Fibroblast of lung (primary cell): ENCODE measurements at places on chromosomes 2 and 18. TPM values are rescaled to one million over a fixed set of nuclear protein-coding genes. Genes with fewer than 3 reads are reported as not detected.

- H3K36me3 ChIP-seq: no peaks in the 10 kb centered on the region
- H3K27ac ChIP-seq: no peak overlapping the region
Measured at GRCh38 chr2:176960736-176961520, 251.7 kb upstream of the HNRNPA3 start.

Gene DCC
- not detected in 2 replicates for total RNA-seq

- no peaks in the 10 kb centered on the region for H3K4me1 ChIP-seq
- H3K27ac ChIP-seq: no peak overlapping the region
- DNase-seq: peak; percentile 28
- peaks cover 8% of the 10 kb centered on the region for H3K27me3 ChIP-seq
- H3K36me3 ChIP-seq: no peaks in the 10 kb centered on the region
- H3K4me3 ChIP-seq: no peak overlapping the region
Measured at GRCh38 chr2:64595397-64596176, 58.1 kb downstream of the SERTAD2 start.

DNA sequence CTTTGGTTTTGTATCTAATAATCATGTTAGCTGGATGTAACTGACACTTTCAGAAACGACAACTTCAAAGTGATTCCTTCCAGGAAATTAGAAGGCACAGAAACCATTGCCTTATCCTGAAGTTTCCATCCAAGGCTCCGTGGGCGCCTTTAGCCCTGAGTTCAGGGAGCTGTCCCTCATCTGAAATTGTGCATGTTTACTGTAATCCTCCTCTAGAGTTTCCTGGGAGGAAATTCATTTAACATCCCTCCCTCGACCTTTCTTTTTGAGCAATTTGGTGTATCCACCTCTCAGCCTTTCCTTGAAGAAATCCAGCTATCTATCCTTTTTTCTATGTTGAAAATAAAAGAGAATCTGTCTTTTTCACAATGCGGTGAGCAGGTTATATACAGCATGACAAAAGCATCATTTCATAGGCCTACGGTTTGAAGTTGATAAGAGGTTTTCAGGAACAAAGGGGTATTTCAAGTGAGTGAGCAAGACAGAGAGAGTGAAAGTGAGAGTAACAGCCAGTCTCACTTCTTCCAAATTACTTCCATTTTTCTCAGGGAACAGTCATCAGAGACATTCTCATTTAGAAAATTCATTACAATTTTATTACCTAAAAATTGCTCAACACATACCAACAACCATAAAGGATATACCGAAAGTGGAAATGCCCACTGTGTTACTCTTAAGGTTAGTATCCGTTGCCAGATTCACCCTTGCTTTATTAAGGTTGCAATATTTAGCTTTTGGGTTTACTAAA lies 167.3 kb downstream of the MREG start:
- no peaks in the 10 kb centered on the region for H3K27me3 ChIP-seq
- no peak for DNase-seq
- no peak overlapping the region for H3K27ac ChIP-seq
- H3K4me3 ChIP-seq: no peak overlapping the region
- no peaks in the 10 kb centered on the region for H3K36me3 ChIP-seq

DNA sequence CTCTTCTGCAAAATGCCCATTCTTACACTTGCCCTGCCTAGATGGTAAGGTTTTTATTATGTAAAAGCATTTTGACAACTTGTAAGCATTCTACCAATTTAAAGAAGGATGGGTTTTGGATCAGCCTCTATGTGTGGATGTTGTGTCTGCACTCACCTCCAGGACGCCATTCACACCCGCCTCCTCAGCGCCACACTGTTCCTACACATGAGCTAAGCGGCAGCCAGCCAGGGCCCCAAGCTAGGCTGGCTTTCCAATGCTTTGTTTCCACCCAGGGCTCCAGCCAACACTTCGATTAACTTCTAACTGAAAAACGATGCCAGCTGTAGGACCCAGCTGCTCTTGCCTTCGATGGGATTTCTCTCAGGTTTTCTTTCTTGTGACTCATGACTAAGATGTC lies 73.3 kb upstream of the FZD7 start:
- no peak for DNase-seq
- H3K4me1 ChIP-seq: no peaks in the 10 kb centered on the region
- H3K27ac ChIP-seq: no peak overlapping the region
- H3K27me3 ChIP-seq: peaks cover 12% of the 10 kb centered on the region

Gene CTAGE1
- total RNA-seq: under 0.01 TPM in 1 of 2 replicates, not detected in the other

Gene LIMS4
- total RNA-seq: 0.26 and 1.8 TPM in 2 replicates

- no peak overlapping the region for H3K27ac ChIP-seq
- no peaks in the 10 kb centered on the region for H3K36me3 ChIP-seq
- no peak overlapping the region for H3K4me3 ChIP-seq
- no peaks in the 10 kb centered on the region for H3K27me3 ChIP-seq
- DNase-seq: no peak
Measured at GRCh38 chr2:152034257-152034801, 64.5 kb downstream of the CACNB4 start.

Gene CRYGD
- total RNA-seq: not detected in 2 replicates

DNA sequence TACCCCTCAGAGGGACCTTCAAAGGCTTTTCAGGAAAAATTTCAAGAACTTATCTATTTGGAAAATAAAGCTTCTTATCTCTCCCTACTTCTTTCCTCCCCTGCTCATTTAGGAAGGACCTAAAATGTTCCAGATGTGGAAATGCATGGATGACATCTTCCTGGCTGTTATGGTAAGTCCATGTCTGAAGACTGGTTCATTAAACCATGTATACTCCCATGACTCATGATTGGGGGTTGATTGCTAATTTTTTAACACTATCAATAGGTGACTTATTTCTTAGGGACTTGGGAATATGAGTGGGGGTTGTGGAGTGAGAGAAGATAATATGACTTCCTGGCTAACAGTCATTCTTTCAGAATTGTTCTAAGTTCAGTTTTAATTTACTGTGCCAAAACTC lies 104.0 kb upstream of the PARD3B start:
- H3K4me3 ChIP-seq: no peak overlapping the region
- peak; percentile 16 for DNase-seq
- H3K36me3 ChIP-seq: no peaks in the 10 kb centered on the region
- no peak overlapping the region for H3K27ac ChIP-seq
- no peaks in the 10 kb centered on the region for H3K4me1 ChIP-seq

Gene IL1F10
- total RNA-seq: not detected in 2 replicates

- H3K27me3 ChIP-seq: no peaks in the 10 kb centered on the region
- peak overlapping the region; percentile 73 for H3K4me3 ChIP-seq
- DNase-seq: peak; percentile 23
- peaks cover 4% of the 10 kb centered on the region for H3K36me3 ChIP-seq
- peak overlapping the region; percentile 52 for H3K27ac ChIP-seq
- peaks cover 9% of the 10 kb centered on the region for H3K4me1 ChIP-seq
Measured at GRCh38 chr2:24919037-24919505, 966 bp downstream of the ADCY3 start.

Gene MEP1B
- under 0.01 TPM in 2 replicates for total RNA-seq

Gene HAAO
- total RNA-seq: 2.8 and 4.1 TPM in 2 replicates

Gene PFN4
- total RNA-seq: 0.66 and 1.5 TPM in 2 replicates

Gene IL36RN
- total RNA-seq: not detected in 2 replicates

GRCh38 chr18:6994056-6994770 lies 123.4 kb downstream of the LAMA1 start:
- no peaks in the 10 kb centered on the region for H3K4me1 ChIP-seq
- H3K27me3 ChIP-seq: no peaks in the 10 kb centered on the region
- H3K4me3 ChIP-seq: no peak overlapping the region
- H3K36me3 ChIP-seq: no peaks in the 10 kb centered on the region
- DNase-seq: no peak
- no peak overlapping the region for H3K27ac ChIP-seq

Gene CRYGC
- not detected in 2 replicates for total RNA-seq

DNA sequence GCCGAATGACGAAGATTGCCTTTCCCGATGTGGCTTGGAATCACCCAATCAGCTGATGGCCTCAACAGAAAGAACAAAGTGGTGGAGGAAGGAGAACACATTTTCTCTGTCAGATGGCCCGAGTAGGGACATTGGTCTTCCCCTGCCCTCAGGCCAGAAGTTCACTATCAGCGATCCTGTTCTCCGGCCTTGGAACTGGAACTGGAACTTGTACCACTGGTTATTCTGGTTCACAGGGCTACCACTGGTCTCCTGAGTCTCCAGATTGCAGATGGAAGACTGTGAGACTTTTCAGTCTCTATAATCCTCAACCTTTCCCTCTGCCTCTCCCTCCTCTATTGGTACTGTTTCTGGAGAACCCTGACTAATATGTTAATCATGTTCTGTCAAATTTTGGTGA lies 180.4 kb downstream of the ANKRD30B start:
- H3K27me3 ChIP-seq: no peaks in the 10 kb centered on the region
- no peak overlapping the region for H3K27ac ChIP-seq
- H3K36me3 ChIP-seq: no peaks in the 10 kb centered on the region

DNA sequence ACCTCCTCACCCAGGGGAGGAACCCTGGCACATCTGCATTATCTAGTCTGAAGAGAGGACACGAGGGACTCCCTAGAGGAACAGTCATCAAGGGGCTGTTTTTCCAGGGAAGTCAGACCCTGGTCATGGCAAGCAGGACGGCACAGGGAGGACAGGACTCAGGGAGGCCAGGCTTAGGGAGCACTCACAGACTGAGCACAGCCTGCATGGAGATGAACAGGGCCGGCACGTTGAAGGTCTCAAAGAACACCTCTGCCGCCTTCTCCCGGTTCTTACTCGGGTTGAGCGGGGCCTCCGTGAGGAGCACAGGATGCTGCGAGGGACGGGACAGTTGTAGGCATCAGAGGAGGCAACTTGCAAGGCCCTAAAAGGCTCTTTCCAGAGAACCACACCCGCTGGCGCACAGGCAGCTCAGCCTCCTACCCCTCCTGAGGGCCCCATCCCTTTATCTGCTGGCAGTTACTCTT lies 5.1 kb downstream of the ACTR1B start:
- H3K36me3 ChIP-seq: peaks cover 37% of the 10 kb centered on the region
- no peak overlapping the region for H3K27ac ChIP-seq
- H3K4me1 ChIP-seq: peaks cover 8% of the 10 kb centered on the region
- no peaks in the 10 kb centered on the region for H3K27me3 ChIP-seq
- no peak overlapping the region for H3K4me3 ChIP-seq
- no peak for DNase-seq

- H3K4me3 ChIP-seq: no peak overlapping the region
- H3K27me3 ChIP-seq: no peaks in the 10 kb centered on the region
- H3K4me1 ChIP-seq: no peaks in the 10 kb centered on the region
- no peaks in the 10 kb centered on the region for H3K36me3 ChIP-seq
Measured at GRCh38 chr2:238359403-238359802, 39.1 kb downstream of the TRAF3IP1 start.

- peak overlapping the region; percentile 43 for H3K27ac ChIP-seq
- H3K4me3 ChIP-seq: no peak overlapping the region
- no peaks in the 10 kb centered on the region for H3K36me3 ChIP-seq
- DNase-seq: peak; percentile 77
- no peaks in the 10 kb centered on the region for H3K27me3 ChIP-seq
Measured at GRCh38 chr2:174059178-174059883, 94.2 kb upstream of the SP3 start.

- no peak overlapping the region for H3K27ac ChIP-seq
- H3K27me3 ChIP-seq: no peaks in the 10 kb centered on the region
- no peak overlapping the region for H3K4me3 ChIP-seq
- peak; percentile 59 for DNase-seq
- no peaks in the 10 kb centered on the region for H3K4me1 ChIP-seq
Measured at GRCh38 chr18:56112013-56112749, 524.2 kb upstream of the TCF4 start.

GRCh38 chr2:127410871-127411652 lies 7.2 kb upstream of the PROC start:
- no peaks in the 10 kb centered on the region for H3K27me3 ChIP-seq
- peak; percentile 64 for DNase-seq
- no peaks in the 10 kb centered on the region for H3K36me3 ChIP-seq
- peaks cover 12% of the 10 kb centered on the region for H3K4me1 ChIP-seq

Gene AMMECR1L
- 13.1 and 16.8 TPM in 2 replicates for total RNA-seq

GRCh38 chr2:157336137-157337010 lies 10.8 kb upstream of the ERMN start:
- no peaks in the 10 kb centered on the region for H3K36me3 ChIP-seq
- no peak overlapping the region for H3K4me3 ChIP-seq
- H3K27me3 ChIP-seq: no peaks in the 10 kb centered on the region
- DNase-seq: peak; percentile 53
- H3K27ac ChIP-seq: no peak overlapping the region

DNA sequence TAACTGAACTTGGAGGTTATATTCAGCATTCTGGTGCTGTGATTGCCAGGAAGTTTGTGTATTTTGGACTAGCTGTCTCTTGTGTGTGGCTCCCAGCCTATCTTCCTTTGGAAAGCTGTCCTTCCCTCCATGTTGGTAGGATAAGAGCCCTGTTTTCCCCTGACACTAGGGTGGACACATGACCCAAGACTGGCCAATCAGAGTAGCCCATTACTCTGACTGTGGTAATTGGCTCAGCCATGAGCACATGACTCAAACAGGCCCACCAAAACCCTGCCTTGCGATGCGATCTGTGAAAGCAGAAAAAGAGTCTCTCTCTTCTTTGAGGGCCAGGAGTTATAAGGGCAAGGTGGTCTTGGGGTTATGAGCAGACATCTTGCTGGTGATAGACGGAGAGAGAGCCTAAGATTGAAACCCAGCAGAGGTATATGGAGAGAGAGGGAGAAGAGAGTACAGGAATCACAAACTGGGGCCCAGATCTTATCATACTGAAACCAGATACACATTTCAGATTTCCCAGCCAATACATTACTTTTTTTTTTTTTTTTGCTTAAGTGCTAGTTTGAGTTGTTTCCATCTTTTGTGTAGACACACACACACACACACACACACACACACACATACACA lies 45.3 kb upstream of the SERPINE2 start:
- no peak overlapping the region for H3K27ac ChIP-seq
- no peak overlapping the region for H3K4me3 ChIP-seq
- DNase-seq: no peak
- H3K4me1 ChIP-seq: peaks cover 11% of the 10 kb centered on the region
- no peaks in the 10 kb centered on the region for H3K27me3 ChIP-seq

DNA sequence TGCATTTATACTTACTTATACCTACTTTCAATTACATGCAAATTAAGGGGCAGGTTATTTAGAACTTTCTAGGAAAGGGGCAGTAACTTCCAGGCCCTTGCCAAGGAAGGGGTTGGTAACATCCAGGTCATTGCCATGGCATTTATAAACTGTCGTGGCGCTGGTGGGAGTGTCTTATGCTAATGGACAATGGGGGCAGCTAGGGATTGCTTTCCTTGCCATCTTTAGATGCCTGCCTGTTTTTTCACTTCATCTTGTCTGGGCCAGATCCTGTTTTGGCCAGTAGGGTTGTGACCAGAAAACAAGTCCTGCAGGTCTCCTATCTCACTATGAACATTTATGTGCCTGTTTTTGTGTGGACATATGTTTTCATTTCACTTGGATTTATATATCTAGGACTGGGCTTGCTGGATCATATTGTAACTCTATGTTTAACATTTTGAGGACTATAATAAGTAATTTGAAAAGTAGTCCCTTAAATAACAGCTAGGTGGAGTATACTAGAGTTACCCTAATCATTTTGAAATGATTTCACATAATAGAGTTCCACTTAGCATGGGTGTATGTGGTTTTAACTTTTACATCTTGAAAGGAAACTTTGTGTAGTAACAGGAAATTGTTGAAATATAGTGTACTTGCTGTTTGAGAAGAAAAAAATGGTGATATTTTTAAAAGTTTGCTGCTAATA lies 56.1 kb downstream of the LCLAT1 start:
- DNase-seq: peak; percentile 40
- no peaks in the 10 kb centered on the region for H3K27me3 ChIP-seq
- peaks cover 5% of the 10 kb centered on the region for H3K4me1 ChIP-seq
- no peaks in the 10 kb centered on the region for H3K36me3 ChIP-seq
